A549 treated with DMSO at 1 μM for 4 hours (cell line): ENCODE measurements at places on chromosomes 3 and 15. TPM values are rescaled to one million over a fixed set of nuclear protein-coding genes. Genes with fewer than 3 reads are reported as not detected.

TRH gene
- total RNA-seq, result not detected in 5 replicates

MCTP2 gene
- total RNA-seq, result not detected in 5 replicates

FYTTD1 gene
- 25.6 to 35.4 TPM (median 28.5 TPM) in 5 replicates for total RNA-seq

SPG21 gene
- total RNA-seq, result 114 to 142 TPM (median 130 TPM) in 5 replicates

DAZL gene
- total RNA-seq, result not detected in 5 replicates

EHHADH gene
- total RNA-seq, result 1.9 to 3.4 TPM (median 2.4 TPM) in 5 replicates

GOLGA6L9 gene
- total RNA-seq, result 2.4 to 3.5 TPM (median 3.0 TPM) in 5 replicates
